ENCODE measurements at places on chromosomes 11 and 22. TPM values are rescaled to one million over a fixed set of nuclear protein-coding genes. Genes with fewer than 3 reads are reported as not detected.

The SGSM1 gene
- total RNA-seq: not detected

The CEP164 gene
- 48.7 TPM for total RNA-seq

The MUC15 gene
- not detected for total RNA-seq

The ALDH3B1 gene
- 0.65 TPM for total RNA-seq

The CLCF1 gene
- not detected for total RNA-seq

The SERPIND1 gene
- total RNA-seq: not detected

The TRIM64C gene
- not detected for total RNA-seq

The RAB36 gene
- 2.5 TPM for total RNA-seq

The GSTT4 gene
- total RNA-seq: not detected

The CBLIF gene
- not detected for total RNA-seq

The TESMIN gene
- 19.4 TPM for total RNA-seq

The ROBO4 gene
- total RNA-seq: not detected

The PLA2G3 gene
- total RNA-seq: not detected

The EIF3D gene
- total RNA-seq: 201 TPM

The C22orf42 gene
- total RNA-seq: not detected

The OR2AT4 gene
- total RNA-seq: not detected

The OR51B2 gene
- not detected for total RNA-seq

The PRR5L gene
- total RNA-seq: not detected

The USP2 gene
- 20.6 TPM for total RNA-seq

The SCUBE2 gene
- not detected for total RNA-seq

The SLN gene
- not detected for total RNA-seq
